ENCODE measurements at places on chromosomes 4 and X.

DNA sequence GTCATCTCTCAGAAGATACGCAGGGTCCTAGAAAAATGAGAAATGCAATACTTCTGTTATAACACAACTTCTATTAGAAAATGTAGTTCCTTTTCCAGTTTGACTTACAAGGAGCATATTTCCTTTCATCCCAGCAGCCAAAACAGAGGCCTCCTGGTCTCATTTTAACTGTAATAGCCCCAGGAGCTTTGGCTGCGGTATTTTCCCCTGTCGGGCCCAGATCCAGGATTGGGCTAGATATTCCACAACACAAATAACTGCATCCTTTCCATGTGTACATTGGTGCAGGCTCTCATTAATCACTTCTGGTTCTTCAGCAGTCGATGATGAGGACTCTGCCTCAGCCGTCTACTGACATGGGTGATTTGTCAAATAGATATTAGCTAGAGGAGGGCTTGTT is 166.1 kb downstream of the TENM3 start:
- DNase-seq: no peak

DNA sequence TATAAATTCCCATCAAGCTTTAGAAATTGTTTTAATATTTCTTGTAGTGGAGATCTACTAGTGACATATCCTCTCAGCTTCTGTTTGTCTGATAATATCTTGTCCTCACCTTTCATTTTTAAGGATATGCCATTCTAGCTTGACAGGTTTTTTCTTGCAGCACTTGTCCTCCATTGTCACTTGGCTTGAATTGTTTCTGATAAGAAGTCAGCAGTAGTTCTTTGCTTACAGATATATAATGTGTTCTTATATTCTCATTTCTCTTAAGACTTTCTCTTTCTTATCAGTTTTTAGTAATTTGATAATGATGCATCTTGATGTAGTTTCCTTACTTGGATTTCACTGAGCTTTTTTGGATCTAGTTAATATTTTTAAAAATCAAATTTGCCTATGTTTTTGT is 120.6 kb upstream of the NUDT6 start:
- DNase-seq: no peak

- DNase-seq: peak; percentile 99
Observed at GRCh38 chrX:318739-319578, at the start of gene GTPBP6. TSS of gene GTPBP6 (minus strand) at chrX:318796. CDS start at chrX:318787, 9 bp downstream.

- DNase-seq: no peak
Observed at GRCh38 chr4:123783151-123783790, 386.7 kb downstream of the SPRY1 start.

DNA sequence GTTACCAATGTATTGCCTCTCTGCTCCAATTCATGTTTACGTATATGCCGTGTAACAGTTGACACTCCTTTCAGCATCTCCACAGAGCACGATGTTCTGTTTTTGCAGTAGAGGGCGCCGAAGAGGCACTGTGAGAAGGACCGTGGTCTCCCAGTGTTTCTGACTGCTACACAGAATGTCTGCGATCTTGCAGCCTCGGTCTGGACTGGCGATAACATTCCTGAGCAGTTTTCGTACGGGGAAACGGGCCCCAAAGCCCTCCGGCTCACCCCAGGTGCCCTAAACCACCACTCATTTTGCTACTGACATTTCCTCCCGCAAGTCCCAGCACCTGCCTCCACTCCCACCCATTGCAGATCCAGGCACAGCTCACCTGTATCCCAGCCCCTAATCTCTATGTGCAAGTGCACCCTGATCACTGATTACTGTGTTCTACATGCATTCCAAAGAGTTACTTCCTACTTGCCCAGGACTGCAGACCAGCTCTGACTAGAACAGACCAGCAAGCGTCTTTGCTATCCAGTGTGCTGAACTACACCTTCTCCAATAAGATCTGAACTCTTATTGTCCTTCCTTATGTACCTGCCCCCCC is 12.4 kb upstream of the NFXL1 start:
- DNase-seq: no peak

GRCh38 chrX:74536832-74537371 is 77.5 kb downstream of the RLIM start:
- DNase-seq: peak; percentile 36

DNA sequence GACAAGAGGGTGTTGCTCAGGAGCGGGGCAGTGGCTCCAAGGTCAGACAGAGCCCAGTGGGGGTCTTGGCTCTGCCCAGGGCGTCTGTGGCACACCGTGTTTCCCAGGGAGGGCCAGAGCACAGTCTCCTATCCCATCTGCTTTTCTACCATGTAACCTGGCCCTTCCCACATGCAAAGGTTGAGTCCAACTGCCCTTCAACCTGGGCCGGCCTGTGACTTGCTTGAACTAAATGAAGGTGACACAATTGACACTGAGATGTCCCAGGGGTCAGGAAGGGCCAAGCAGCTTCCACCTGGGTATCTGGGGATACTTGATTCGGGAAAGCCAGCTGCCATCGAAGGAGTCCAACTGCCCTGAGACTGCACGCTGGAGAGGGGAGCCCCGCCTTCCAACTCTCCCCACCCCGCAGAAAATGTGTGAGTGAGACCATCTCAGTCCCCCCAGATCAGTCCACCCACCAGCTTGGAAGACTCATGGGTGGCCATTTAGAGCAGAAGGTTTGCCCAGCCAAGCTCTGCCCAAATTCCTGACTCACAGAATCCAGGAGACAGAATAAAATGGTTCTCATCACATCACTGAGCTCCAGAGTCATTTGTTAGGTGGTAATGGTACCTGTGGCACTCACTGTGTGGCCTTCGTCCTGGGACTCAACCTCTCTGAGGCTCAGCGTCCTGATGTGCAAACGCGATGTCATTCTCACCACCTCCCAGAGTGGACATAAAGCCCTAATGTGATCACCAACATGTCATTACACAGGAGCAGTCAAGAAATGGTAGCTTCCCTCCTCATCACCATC is 18.1 kb downstream of the PPP2R2C start:
- no peak for DNase-seq

GRCh38 chr4:36189511-36190226 is 54.6 kb downstream of the ARAP2 start:
- no peak for DNase-seq

- no peak for DNase-seq
Observed at GRCh38 chr4:104826171-104826570, 320.5 kb upstream of the TET2 start.

- no peak for DNase-seq
Observed at GRCh38 chr4:182795446-182796238, 121.5 kb downstream of the DCTD start.

DNA sequence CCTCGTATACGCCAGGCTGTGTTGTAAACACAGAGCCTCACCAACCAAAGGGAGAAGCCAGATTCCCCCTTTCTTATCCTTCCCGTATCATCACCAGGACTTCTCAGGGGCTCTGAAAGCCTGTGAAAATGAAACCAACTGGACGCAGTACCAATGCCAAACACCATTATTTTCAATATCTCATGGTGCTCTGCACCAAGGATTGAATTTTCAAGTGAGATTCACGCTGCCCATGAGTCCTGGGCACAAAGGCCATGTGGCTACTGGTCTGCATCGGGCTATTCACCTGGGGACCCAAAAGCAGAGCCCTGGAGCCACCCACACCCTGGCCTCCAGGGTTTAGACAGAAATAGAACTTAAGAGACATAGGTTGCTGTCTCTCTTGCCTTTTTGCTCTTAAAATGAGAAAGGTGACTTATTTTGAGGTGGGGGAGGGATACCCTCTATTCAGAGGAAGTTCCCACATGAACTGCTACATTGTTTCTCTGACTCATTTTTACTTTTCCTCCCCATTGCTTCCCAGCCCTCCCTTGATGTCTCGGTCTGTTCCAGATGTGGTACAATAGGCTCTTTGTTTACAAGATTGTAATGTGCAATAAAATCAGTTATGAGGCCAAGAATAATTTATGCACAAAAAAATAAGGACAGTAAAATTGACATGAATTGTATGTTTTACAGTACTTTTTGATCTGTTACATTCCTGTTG is 55.4 kb downstream of the MAML3 start:
- DNase-seq: no peak

GRCh38 chr4:110055158-110055768 is 142.6 kb downstream of the EGF start:
- no peak for DNase-seq

DNA sequence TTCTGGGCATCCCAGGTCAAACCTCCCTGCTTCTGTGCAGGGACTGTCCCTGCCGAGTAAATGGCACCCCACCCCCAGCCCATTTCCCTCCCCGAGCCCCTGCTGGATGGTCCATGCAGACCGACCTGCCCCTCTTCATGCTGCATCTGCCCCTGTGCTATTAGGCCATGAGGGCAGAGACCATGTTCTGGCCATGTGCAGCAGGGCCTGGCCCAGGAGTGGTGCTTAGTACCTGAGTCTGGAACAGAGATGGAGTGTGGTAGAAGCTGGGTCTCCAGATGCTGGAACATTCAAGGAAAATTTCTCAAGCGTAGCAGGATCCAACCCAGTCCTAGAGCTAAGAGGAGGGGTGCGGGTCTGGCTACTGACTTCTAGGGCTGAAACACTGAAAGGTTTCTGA is 15.3 kb upstream of the UBA1 start:
- no peak for DNase-seq

DNA sequence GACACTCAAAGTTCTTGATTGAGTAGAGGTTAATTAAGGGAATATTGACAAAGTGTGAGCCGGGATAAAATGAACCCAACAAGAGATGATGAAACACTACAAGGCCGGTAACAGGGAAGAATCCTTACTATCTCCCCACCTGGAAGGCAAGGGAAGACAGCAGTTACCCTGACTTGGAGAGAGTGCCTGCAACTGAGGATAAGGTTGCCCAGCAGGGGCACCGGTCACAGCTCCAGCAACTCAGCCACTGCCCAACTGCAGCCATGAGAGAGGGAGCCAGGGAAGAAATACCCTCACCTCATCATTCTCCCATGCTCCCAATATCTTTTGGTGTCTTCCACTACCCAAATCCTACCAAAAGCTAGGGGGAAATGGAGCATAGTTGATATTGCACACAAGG is 212.7 kb downstream of the KCTD8 start:
- no peak for DNase-seq

DNA sequence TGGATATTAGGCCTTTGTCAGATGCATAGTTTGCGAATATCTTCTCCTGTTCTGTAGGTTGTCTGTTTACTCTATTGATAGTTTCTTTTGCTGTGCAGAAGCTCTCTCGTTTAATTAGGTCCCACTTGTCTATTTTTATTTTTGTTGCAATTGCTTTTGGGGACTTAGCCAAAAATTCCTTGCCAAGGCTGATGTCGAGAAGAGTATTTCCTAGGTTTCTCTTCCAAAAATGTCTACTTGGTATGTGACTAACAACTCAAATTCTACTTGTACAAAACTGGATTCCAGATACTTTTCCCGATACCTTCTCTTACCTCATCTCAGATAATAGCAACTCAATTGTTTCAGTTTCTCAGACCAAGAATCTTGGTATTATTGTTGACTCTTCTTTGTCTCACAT is 142.4 kb upstream of the GLRA2 start:
- DNase-seq: no peak

GRCh38 chrX:50613846-50614245 is 143.2 kb upstream of the DGKK start:
- DNase-seq: no peak

DNA sequence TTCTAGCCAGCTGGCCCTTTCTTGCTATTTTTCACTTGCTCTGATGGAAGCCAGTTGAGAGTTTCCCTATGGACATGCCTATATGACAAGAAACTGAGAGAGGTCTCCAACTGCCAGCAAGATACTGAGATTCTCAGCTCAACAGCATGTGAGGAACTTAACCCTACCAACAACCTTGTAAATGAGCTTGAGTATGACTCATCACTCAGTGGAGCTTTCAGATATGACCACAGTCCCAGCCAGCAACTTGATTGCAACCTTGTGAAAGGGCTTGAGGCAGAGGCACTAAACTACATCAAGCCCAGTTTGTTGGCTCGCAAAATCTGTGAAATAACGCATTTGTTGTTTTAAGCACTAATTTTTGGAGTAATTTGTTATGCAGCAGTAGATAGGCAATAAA is 175.8 kb downstream of the COMMD8 start:
- DNase-seq: no peak

DNA sequence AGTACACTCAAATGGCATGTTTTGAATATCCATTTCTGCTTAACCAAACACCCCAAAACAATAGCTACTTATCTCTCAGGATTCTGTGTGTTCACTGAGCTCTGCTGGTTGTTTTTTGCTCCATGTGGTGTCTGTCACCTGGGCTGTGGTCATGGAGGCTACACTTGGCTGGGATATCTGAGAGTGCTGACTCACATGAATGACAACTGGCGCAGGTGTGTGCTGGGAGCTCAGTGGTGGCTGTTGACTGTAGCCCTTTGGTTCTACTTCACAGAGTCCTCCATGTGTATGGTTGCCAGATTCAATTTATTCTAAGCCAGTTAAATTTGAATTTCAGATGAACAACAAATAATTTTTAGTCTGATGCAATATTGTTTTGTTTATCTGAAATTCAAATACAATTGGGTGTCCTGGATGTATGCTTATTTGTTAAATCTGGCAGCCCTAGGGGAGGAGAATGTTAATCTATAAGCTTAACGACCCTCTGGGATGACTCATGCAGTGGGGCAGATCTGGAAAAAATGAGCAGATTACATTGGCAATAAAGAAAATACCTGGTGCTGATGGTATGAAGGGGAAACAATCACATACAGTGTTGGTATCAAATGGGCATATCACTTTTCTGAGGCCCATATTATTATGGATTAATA is 28.2 kb upstream of the TCEAL4 start:
- DNase-seq: no peak

GRCh38 chrX:68599256-68600152 is 48.0 kb upstream of the STARD8 start:
- no peak for DNase-seq

GRCh38 chr4:187504974-187505797 is 490.4 kb upstream of the ZFP42 start:
- no peak for DNase-seq

GRCh38 chrX:138759217-138759943 is 47.9 kb upstream of the FGF13 start:
- no peak for DNase-seq

GRCh38 chrX:39204945-39205344 is 403.7 kb downstream of the MID1IP1 start:
- DNase-seq: no peak

GRCh38 chrX:70439016-70439415 is 5.6 kb upstream of the DLG3 start:
- no peak for DNase-seq

- DNase-seq: no peak
Observed at GRCh38 chr4:40710484-40711254, 39.1 kb upstream of the NSUN7 start.

GRCh38 chrX:20144491-20144890 is 2.9 kb upstream of the EIF1AX start:
- no peak for DNase-seq

Data from NT2/D1 (cell line).